ENCODE measurements at places on chromosomes 5 and 9.
A peak's percentile ranks its signal among the peaks of the same experiment; 100 is the strongest.

GRCh38 chr9:120065151-120065550 lies 514.8 kb downstream of the CDK5RAP2 start:
- no peak for DNase-seq

DNA sequence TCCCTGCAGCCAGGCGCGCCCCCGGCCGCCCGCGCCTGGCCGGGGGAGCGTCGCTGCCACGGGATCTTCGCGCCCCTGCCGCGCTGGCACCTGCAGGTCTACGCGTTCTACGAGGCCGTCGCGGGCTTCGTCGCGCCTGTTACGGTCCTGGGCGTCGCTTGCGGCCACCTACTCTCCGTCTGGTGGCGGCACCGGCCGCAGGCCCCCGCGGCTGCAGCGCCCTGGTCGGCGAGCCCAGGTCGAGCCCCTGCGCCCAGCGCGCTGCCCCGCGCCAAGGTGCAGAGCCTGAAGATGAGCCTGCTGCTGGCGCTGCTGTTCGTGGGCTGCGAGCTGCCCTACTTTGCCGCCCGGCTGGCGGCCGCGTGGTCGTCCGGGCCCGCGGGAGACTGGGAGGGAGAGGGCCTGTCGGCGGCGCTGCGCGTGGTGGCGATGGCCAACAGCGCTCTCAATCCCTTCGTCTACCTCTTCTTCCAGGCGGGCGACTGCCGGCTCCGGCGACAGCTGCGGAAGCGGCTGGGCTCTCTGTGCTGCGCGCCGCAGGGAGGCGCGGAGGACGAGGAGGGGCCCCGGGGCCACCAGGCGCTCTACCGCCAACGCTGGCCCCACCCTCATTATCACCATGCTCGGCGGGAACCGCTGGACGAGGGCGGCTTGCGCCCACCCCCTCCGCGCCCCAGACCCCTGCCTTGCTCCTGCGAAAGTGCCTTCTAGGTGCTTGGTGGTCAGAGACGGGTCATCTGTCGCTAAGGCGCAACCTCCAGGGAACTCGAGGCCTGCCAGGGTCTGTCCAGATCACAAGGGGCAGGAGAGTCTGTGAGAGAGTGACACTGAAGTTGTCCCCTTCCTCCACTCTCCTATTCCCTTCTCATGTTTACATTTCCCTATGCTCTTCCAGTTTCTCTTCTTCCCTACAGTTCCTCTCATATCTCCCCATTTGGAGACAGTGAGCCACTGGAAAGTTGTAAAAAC lies 1.3 kb downstream of the GPR150 start:
- DNase-seq, result peak; percentile 80

DNA sequence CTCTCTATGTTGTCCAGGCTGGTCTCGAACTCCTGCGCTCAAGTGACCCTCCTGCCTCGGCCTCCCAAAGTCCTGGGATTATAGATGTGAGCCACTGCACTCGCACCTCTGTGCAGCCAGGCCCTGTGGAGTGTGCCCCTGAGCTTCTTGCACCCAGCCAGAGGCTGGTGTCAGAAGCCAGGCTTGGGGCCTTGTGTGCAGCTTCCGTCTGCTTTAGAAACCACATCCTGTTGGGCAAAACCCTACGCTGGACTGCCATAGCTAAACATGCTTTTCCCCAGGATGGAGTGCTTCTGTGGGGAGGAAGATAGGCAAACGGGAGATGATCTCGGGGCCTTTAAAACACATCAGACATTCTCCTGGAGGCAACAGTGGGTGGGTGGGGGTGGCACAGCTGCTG lies 40.1 kb downstream of the PRRT1B start:
- DNase-seq, result no peak

DNA sequence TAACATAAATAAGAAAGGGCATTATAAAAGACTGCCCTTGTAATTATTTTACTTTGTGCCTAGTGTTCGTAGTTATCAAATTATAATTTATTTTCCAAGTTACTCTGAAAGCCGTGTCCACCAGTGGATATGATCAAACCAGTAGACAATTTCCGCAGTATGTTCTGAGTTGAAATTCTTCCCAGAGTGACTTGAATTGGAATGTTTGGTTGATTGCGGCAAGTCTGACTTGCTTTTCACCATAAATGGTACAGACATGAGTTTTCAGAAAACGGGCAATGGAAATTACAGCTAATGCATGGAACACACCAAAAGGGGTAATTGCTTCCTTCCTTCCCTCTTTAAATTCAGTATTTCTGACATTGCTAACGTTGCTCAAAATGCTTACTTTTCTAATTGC lies 56.6 kb downstream of the CHSY3 start:
- DNase-seq, result no peak

DNA sequence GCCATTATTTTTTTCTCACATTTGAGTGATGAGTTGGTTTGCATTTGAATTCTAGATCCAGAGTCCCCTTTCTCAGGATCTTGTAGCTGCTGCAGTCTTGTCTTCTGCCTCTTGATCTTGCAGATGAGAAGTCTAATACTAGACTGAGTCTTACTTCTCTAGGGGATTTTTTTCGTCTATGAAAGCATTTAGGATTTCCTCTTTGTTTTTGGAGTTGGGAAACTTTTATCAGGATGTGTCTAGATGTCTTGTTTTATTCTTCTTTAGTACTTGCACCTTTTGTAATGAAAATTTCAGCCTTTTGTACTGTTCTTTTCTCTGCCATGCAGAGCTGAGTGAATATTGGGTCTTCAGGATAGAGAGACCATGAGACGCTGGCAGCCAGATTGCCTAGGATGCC lies 65.4 kb downstream of the ZNF618 start:
- DNase-seq, result no peak

Data from SK-N-SH (cell line).